ENCODE measurements at places on chromosomes 5 and 9. TPM values are rescaled to one million over a fixed set of nuclear protein-coding genes. Genes with fewer than 3 reads are reported as not detected.

TAF1L gene
- total RNA-seq: under 0.01 TPM

ECM2 gene
- 1.00 TPM for total RNA-seq

SPATA31A3 gene
- not detected for total RNA-seq

GLRA1 gene
- not detected for total RNA-seq

PSD2 gene
- 0.12 TPM for total RNA-seq

SLC22A4 gene
- total RNA-seq: 1.1 TPM

HMCN2 gene
- under 0.01 TPM for total RNA-seq

GPR151 gene
- total RNA-seq: not detected

KIF4B gene
- total RNA-seq: under 0.01 TPM

FNBP1 gene
- 40.3 TPM for total RNA-seq

PCDHGA6 gene
- total RNA-seq: 3.2 TPM

RGMB gene
- 71.2 TPM for total RNA-seq

ZNF608 gene
- total RNA-seq: 1.8 TPM

C1QTNF3 gene
- 1.4 TPM for total RNA-seq

OTP gene
- not detected for total RNA-seq

CDK7 gene
- 59.5 TPM for total RNA-seq

PITX1 gene
- total RNA-seq: 1.5 TPM

CENPH gene
- 15.7 TPM for total RNA-seq

F12 gene
- 0.50 TPM for total RNA-seq

TAS2R1 gene
- total RNA-seq: not detected

PWWP2A gene
- 16.3 TPM for total RNA-seq

CCNH gene
- 108 TPM for total RNA-seq

GPR21 gene
- 1.5 TPM for total RNA-seq

WNK2 gene
- total RNA-seq: 0.11 TPM

GFRA3 gene
- not detected for total RNA-seq

PGM5 gene
- 74.4 TPM for total RNA-seq

IFNA16 gene
- not detected for total RNA-seq

IL13 gene
- total RNA-seq: not detected

QSOX2 gene
- 19.0 TPM for total RNA-seq

ZCCHC7 gene
- total RNA-seq: 22.2 TPM

ANKRD18B gene
- 6.7 TPM for total RNA-seq

Measured in uterine smooth muscle cell (primary cell).